Osteoblast (primary cell): ENCODE measurements at places on chromosomes 3 and 15.

- DNase-seq: no peak
Observed at GRCh38 chr15:71280206-71280605, 164.9 kb downstream of the THSD4 start.

- DNase-seq: no peak
Observed at GRCh38 chr3:145224886-145225285, 936.1 kb downstream of the PLOD2 start.

DNA sequence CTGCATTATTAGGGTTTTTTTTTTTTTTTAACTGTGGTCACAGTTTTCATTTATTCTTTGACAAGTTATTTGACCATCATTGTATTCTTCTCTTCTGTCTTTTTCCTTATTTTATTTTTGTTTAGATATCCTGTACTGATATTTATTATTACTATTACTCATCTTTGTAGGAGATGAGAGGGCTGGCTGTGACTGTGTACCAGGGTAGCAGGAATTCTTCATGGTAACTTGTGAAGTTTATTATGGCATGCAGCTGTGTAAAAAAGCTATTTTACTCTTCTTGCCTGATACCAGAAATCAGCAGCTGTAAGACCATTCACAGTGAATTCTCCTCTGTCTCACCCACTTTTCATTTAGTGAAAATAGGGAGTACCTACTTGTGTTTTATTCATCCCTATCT, 44.5 kb downstream of the ATP6V1A start:
- no peak for DNase-seq

DNA sequence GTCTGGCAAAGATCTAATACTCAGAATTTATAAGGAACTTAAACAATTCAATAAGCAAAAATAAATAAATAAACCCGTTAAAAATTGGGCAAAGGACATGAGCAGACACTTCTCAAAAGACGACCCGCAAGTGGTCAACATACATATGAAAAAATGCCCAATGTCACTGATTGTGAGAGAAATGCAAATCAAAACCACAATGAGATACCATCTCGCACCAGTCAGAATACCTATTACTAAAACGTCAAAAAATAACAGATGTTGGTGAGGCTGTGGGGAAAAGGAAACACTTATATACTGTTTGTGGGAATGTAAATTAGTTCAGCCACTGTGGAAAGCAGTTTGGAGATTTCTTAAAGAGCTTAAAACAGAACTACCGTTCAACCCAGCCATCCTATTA, 188.0 kb upstream of the MRPL3 start:
- DNase-seq: no peak

DNA sequence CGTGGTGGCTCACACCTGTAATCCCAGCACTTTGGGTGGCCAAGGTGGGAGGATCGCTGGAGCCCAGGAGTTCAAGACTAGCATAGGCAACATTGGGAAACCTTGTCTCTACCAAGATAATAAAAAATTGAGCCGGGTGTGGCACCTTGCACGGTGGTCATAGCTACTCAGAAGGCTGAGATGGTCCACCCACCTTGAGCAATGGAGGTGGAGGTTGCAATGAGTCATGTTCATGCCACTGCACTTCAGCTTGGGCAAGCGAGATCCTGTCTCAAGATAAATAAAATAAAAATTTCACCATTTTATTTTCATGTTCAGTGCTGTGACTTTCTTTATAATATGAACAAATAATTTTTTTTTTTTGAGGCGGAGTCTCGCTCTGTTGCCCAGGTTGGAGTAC, 12.5 kb downstream of the MAPK6 start:
- no peak for DNase-seq

- DNase-seq: no peak
Observed at GRCh38 chr15:43283526-43283925, 16.8 kb upstream of the TGM5 start.

GRCh38 chr3:58038675-58039292, 30.6 kb downstream of the FLNB start:
- DNase-seq: no peak

DNA sequence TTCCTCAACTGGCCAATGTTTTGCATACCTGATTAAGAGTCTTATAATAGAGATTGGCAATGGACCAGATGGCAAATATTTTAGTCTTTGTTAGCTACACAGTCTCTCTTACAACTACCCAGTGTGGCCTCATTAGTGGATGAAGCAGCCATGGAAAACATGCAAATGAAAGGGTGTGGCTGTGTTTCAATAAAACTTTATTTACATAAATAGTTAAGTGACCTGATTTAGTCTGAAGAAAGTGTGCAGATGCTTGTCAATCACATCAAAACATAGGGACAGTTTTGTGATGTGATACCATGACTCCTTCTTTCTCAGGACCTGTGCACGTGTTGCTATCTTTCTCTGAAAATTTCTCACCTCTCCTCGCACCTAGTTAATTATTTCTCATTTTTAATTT, 309.8 kb upstream of the GRM7 start:
- no peak for DNase-seq

- DNase-seq: no peak
Observed at GRCh38 chr3:197256104-197256503, 42.3 kb downstream of the DLG1 start.

GRCh38 chr3:99637368-99638111, 854 bp upstream of the COL8A1 start:
- DNase-seq: peak; percentile 82

DNA sequence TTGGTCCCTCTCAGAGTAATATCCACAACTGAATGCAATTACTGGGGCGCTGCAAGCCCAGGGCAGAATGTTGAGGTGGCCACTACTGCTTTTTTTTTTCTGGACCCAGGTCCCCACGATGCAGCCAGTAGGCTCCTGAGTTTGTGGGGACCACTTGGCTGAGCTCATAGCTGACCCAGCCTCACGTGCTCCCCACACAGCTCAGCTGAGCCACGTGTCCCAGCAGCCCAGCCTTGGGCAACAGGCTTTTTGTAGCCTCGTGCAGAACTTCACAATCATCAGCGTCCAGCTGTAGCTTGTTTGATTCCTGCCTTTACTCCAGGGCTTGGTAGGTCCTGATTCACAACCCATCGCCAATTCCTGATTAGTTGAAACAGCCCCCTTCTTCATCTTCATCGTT, 117.3 kb downstream of the ETFA start:
- DNase-seq: peak; percentile 87
